ENCODE measurements at places on chromosomes 1 and 21. TPM values are rescaled to one million over a fixed set of nuclear protein-coding genes. Genes with fewer than 3 reads are reported as not detected.

The CAPN8 gene
- 70.6 TPM for total RNA-seq

The TFF3 gene
- 19.0 TPM for total RNA-seq

The BRINP3 gene
- 2.1 TPM for total RNA-seq

The FLG2 gene
- not detected for total RNA-seq

The FHAD1 gene
- 14.3 TPM for total RNA-seq

The C1QTNF12 gene
- total RNA-seq, result 1.2 TPM

The UBE2Q1 gene
- total RNA-seq, result 79.5 TPM

The ZSWIM5 gene
- total RNA-seq, result 3.6 TPM

The ANGPTL1 gene
- 12.3 TPM for total RNA-seq

The BTBD19 gene
- total RNA-seq, result 8.7 TPM

DNA sequence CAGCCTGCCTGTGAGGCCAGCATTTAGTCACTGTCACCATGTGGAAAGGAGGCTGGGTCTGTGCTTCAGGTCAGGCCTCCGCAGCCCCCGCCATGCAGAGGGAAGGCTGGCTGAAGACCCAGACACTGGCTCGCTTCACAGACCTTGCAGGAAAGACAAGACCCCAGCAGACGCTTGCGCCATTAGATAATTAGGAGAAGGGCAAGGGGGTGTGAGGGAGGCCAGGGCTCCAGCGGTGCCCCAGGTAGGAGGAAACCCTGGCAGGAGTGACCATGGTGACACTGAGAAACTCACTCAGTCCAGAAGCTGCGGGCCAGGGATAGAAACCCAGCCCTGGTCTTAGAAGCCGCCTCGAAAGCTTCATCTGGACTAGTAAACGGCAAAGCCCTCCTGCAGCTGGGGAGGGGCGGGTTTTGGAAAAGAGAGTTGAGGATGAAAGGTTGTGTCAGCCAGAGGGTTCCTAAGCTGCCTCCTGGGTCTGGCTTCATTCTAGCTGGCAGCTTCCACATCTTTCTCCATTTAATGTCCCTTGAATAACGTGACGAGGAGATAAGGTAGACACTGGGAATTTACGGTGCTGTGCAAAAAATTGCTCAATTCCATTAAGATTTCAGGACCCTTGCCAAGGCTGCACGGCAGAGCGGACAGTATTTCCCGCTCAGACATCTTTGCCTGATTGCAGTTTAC, 294.1 kb upstream of the VAMP3 start:
- DNase-seq, result no peak

DNA sequence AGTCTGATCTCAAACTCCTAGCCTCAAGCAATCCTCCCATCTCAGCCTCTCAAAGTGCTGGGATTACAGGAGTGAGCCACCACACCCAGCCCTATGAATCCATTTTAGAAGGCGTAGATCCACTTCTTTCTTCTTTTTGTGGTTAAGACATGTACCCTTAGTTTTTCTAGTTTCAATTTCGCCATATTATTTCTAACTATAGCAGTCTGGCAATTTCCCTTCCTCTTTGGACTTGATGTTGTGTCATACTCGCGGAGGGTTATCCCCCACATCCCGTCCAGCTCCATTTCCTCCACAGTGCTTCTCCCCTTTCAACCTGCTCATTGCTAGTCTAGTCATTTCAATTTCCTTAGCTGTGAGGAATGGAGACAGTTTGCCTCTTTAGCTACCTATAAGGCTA, 5.2 kb upstream of the LRRC8D start:
- DNase-seq, result no peak

DNA sequence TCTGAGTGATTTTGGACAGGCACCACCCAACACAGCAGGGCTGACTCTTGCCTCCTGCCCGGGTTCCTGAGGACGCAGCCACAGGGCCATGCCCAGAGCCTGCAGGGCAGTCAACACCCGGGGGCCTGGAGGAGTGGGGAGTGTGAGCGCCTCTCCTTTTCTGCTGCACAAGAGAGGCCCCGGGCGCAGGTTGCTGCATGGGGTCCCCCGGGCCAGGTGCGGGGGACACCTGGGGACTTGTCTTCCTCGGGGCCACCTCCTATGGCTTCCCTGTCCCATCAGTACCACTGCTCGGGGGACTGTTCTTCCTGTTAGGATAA, 6.9 kb upstream of the TTC34 start:
- no peak for DNase-seq

DNA sequence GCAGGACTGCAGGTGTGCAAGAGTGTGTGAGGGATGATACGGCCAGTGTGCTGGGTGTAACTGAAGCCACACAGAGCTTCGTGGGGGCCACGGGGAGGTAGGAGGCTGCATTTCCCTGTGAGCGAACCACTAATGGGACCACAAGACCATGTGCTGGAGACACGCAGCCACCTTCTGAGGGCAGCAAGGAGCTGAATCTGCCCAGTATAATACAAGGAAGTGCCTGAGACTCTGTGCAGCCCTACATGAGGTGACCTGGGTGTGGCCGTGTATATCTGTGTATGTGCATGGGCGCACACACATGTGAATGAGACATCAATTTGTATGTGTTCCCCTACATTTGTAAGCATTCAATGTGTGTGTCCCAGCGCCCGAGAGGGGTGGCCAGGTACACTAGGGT, 50.8 kb downstream of the CHD5 start:
- peak; percentile 32 for DNase-seq

DNA sequence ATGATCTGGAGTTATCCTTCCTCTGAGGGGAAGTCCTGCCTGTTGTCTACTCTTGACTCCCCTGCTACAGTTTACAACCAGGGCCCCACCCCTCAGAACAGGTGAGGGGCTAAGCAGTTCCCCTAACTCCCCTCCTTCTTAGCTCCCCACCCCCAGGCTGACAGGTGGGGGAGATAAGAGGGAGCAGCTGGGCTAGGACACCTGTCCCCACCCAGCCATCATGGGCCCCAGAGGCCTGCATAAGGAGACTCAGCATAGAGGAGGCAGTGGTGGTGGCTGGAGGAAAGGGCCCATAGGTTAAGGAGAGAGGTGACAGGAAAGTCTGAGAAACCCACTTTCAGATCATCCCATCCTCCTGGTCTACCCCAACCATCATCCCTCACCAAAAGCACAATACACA, 6.8 kb downstream of the MEF2D start:
- no peak for DNase-seq

GRCh38 chr1:159700312-159700711, 14.1 kb downstream of the CRP start:
- no peak for DNase-seq

GRCh38 chr1:199821029-199821779, 206.3 kb upstream of the NR5A2 start:
- no peak for DNase-seq

DNA sequence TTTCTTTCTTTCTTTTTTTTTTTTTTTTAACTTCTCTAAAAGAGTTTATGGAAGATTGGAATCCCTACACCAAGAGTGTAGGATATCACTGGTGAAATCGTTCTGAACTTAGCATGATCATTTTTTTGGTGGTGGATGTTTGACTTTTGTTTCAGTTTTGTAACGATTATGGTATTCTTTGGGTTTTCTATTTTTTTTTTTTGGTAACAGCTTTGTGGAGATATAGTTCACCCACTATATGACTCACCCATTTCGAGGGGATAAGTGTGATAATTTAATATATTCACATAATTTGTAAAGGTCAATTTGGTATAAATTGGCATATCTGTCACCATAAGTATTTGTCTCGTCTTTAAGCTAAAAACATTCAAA, 29.2 kb downstream of the AGPAT3 start:
- no peak for DNase-seq

GRCh38 chr1:233269656-233270055, 25.9 kb downstream of the PCNX2 start:
- no peak for DNase-seq

DNA sequence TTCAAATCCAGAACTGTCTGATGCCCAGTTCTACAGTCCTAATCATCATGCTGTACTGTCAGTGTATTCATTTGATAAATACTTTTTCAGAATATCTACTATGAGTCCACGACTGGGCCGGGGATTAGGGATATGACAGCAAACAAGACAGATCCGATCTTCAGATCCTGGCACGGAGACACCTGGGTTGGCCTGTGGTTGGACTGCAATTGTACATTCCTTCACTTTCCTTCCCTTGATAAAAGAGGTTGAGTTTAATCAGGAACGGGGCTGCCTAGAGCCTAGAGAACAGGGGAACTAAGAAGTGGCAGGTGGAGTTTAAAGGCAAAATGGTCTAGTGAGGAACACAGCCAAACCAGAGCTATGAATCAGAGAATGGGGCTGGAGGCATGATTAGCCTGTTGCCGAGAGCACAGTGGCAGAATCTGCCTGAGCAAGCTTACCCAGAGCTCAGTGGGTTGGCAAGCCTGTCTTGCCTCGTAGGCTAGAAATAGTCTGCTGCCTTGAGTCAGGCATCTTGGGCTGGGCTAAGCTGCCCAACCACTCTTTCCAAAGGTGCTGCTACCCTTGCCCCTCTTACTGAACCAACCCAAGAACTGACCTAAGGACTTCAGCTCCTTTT, 38.1 kb upstream of the PTCH2 start:
- no peak for DNase-seq

GRCh38 chr1:183075861-183076260, 52.6 kb downstream of the LAMC1 start:
- no peak for DNase-seq

GRCh38 chr1:25106352-25106751, 126.0 kb downstream of the SYF2 start:
- no peak for DNase-seq

- no peak for DNase-seq
These were observed 102.2 kb downstream of the PIK3R3 start for GRCh38 chr1:46030074-46030870.

- no peak for DNase-seq
These were observed 5.2 kb downstream of the SIPA1L2 start for GRCh38 chr1:232624546-232625281.

GRCh38 chr1:42014823-42015222, 96.1 kb upstream of the HIVEP3 start:
- DNase-seq, result no peak

DNA sequence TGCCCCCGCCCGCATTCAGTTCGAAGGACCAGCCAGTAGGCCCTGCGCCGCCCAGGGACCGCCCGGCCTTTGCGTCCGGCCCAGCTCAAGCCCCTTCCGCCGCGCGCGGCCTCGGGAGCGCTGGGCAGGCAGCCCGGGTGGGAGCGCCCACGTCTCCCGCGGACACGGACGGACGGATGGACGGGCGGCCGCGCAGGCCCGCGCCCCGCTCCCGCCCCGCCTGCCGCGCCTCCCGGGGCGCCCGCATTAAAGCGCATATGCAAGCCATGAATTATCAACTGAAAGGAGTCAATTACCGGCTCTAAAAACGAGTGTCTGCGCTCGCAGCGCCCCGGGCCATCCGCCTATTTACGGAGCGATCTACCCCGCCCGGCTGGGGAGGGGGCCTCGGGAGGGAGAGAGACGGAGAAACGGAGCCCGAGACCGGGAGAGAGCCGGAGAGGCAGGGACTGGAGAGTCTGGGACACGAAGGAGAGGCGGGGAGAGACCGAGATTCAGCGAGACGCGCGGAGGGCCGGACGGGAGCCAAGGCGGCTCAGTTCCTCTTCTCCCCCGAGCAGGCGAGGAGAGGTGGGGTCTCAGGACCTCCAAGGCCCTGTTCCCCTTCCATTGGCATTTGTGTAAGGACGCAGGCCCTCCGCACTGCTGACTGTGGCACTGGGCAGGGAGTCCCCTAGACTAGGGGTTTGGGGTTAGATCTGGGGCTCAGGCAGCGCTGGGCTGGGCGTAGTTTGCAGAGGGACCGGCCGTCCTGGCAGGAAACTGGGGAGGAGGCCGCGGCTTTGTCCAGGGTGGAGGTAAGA, 41.3 kb upstream of the DMBX1 start:
- no peak for DNase-seq

GRCh38 chr1:240597153-240597745, 14.7 kb downstream of the GREM2 start:
- no peak for DNase-seq

- DNase-seq, result no peak
These were observed 54.4 kb downstream of the CNIH3 start for GRCh38 chr1:224670506-224670905.

DNA sequence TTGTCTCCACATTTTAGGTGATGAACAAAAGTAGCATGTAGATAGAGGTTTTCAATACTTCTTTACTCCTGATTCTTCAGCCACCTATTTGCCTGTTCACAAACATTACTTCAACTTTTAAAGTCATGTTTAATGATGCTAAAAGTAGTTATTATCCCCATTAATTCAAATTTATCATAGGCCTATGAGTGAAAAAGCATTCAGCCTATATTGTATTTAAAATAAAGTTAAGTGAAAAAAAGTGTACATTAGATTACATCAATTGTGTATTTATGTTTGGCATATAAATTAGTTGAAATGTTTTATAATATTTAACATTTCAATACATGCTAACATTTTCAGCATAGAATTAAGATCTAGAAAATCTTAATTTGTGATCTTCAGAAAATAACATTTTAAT, 10.5 kb downstream of the CDKN2C start:
- DNase-seq, result no peak

DNA sequence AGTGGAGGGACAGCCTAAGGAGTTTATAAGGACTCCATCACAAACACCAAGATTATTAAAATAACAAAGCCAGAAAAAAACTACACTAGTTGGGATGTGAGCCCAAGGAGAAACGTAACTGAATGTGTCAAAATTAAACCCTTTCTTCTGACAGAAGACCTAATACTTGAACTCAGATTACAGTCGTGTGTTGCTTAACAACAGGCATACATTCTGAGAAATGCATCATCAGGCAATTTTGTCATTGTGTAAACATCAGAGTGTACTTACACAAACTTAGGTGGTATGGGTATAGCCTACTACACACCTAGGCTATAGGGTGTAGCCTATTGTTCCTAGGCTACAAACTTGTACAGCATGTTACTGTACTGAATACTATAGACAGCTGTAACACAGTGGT, 23.4 kb downstream of the DSTYK start:
- no peak for DNase-seq

- no peak for DNase-seq
These were observed 34.8 kb upstream of the CD101 start for GRCh38 chr1:116966791-116967190.

DNA sequence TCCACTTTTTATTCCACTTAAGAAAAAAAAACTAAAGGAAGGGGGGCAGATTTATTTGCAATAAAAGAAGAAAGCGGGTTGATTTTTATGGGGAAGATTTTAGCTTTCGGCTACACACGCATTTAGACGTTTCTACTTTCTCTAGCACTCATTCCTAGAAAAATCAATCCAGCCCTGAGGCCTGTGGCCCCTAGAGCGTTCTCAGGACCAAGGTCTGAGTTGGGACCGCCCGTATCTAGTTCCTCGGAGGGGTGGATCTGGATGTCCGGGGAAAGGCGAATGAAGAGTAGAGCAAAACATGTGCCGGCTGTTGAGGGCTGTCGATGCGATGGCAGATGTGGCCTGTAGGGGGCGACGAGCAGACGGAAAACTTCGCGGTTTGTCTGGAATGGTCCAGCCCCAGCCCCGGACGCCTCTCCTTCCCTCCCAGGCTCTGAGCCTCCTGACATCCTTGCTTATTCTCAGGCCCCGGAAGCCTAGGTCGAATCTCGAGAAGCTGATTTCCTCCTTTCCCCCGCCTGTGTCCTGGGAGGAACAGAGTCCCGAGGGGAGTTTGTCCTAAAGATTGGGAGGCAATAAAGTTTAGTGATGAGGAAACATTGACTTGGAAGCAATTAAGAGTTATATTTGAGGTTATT, 5.2 kb downstream of the FOXD3 start:
- DNase-seq, result peak; percentile 72

All from lower lobe of right lung (tissue), 2 donors.